Activated CD8-positive, alpha-beta memory T cell treated with anti-CD3 and anti-CD28 coated beads, Interleukin-2, amount 10 ng/mL, durations not matched to agents 7 days and 5 days (primary cell): ENCODE measurements at places on chromosomes 5 and 9. TPM values are rescaled to one million over a fixed set of nuclear protein-coding genes. Genes with fewer than 3 reads are reported as not detected.

SUSD3 gene
- total RNA-seq: 40.1 TPM

DDX4 gene
- 0.29 TPM for total RNA-seq

DNA sequence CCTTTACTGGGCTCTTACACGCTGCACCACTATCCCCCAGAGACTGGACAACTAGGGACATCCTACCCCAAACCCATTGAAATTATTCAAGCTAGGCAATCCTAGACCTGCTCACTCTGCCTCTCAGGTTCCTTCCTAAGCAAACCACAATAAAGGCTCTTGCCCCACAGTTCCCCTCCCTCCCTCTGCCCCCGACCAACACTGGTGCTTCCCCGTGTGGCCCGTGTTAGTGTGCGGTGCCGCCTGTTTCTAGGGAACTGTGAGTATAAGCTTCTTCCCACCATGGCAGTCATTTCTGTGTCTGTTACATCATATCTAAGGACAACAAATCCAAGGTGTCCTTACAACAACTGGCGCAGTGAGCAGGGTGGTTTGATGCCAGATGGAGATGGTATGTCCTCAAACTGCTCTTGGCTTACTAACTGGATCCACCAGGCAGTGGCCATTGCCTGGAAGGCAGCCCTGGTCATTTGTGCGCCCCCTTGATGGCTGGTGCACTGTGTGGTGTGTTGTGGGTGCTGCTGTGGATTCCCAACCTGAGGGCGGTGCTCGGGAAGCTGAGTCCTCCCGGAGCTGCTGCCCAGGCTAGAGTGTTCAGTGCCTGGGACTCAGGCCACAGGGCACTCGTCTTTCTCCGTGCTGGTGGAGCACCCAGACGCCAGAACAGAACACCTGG is 8.4 kb upstream of the MXD3 start:
- H3K4me3 ChIP-seq: no peak overlapping the region
- no peak for DNase-seq
- no peaks in the 10 kb centered on the region for H3K27me3 ChIP-seq
- peaks cover 17% of the 10 kb centered on the region for H3K36me3 ChIP-seq

TICAM2 gene
- total RNA-seq: 1.8 TPM

- DNase-seq: no peak
- H3K27ac ChIP-seq: no peak overlapping the region
- no peaks in the 10 kb centered on the region for H3K27me3 ChIP-seq
- H3K36me3 ChIP-seq: no peaks in the 10 kb centered on the region
- no peaks in the 10 kb centered on the region for H3K4me1 ChIP-seq
Observed at GRCh38 chr5:24141046-24141445, 503.7 kb downstream of the CDH10 start.

- no peak overlapping the region for H3K27ac ChIP-seq
- H3K36me3 ChIP-seq: no peaks in the 10 kb centered on the region
- no peaks in the 10 kb centered on the region for H3K27me3 ChIP-seq
- H3K4me3 ChIP-seq: no peak overlapping the region
Observed at GRCh38 chr5:44532981-44533380, 143.8 kb upstream of the FGF10 start.

- no peak overlapping the region for H3K4me3 ChIP-seq
- no peaks in the 10 kb centered on the region for H3K4me1 ChIP-seq
- no peak for DNase-seq
- H3K27me3 ChIP-seq: peaks cover 4% of the 10 kb centered on the region
Observed at GRCh38 chr5:14175381-14175780, 32.2 kb downstream of the TRIO start.

GRCh38 chr9:98208635-98209034 is 16.2 kb upstream of the CORO2A start:
- no peak overlapping the region for H3K27ac ChIP-seq
- no peaks in the 10 kb centered on the region for H3K36me3 ChIP-seq
- no peak for DNase-seq
- peaks cover 13% of the 10 kb centered on the region for H3K4me1 ChIP-seq
- no peak overlapping the region for H3K4me3 ChIP-seq

LECT2 gene
- not detected for total RNA-seq

DNA sequence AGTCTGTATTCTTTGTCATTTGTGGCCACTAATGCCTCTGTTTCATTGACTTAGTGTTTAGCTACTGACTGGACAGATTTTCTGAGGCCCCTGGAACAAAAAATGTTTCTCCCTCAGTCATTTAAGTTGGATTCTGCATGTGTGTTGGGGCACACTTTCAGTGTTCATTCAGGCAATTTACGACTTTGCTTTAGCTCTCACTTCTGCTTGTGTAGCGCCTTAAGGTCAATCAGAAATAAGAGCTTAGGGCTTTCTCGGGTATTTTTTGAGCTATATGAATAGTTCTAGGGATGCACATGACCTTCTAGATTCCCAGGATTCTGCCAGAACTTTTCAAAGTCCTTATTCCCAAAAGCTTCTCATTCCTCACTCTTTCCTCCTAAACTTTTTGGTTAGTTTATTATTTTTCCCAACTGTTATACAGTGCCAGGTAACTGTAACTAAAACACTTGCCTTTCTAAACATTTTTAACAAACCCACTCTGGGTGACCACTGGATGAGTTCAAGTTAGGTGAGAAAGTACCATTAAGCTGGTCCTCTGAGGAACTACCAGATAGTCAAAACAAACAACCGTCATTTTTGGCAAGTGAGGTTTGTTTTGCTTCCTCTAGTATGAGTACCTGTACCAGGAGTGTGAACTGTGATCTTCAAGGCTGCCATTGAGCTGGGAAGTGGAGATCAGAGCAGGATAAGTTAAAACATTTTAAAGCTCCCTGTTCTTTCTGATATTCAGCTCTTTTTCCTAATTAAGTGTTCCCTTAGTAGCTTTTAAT is 571.3 kb upstream of the TLE4 start:
- H3K27me3 ChIP-seq: no peaks in the 10 kb centered on the region
- H3K27ac ChIP-seq: no peak overlapping the region
- no peak overlapping the region for H3K4me3 ChIP-seq
- no peaks in the 10 kb centered on the region for H3K36me3 ChIP-seq
- no peaks in the 10 kb centered on the region for H3K4me1 ChIP-seq

GRCh38 chr9:98185611-98186171 is 6.7 kb downstream of the CORO2A start:
- peaks cover 5% of the 10 kb centered on the region for H3K4me1 ChIP-seq
- DNase-seq: no peak
- H3K27ac ChIP-seq: no peak overlapping the region
- no peaks in the 10 kb centered on the region for H3K27me3 ChIP-seq
- H3K36me3 ChIP-seq: no peaks in the 10 kb centered on the region
- no peak overlapping the region for H3K4me3 ChIP-seq

GRCh38 chr9:114558027-114558675 is 29.4 kb upstream of the ATP6V1G1 start:
- H3K4me3 ChIP-seq: no peak overlapping the region
- no peak overlapping the region for H3K27ac ChIP-seq
- H3K4me1 ChIP-seq: no peaks in the 10 kb centered on the region

PCDHGA8 gene
- total RNA-seq: not detected

COL23A1 gene
- 0.19 TPM for total RNA-seq
